ENCODE measurements at places on chromosomes 7 and 10.

GRCh38 chr7:142808461-142808801 lies 37.7 kb downstream of the PRSS2 start:
- DNase-seq = no peak

DNA sequence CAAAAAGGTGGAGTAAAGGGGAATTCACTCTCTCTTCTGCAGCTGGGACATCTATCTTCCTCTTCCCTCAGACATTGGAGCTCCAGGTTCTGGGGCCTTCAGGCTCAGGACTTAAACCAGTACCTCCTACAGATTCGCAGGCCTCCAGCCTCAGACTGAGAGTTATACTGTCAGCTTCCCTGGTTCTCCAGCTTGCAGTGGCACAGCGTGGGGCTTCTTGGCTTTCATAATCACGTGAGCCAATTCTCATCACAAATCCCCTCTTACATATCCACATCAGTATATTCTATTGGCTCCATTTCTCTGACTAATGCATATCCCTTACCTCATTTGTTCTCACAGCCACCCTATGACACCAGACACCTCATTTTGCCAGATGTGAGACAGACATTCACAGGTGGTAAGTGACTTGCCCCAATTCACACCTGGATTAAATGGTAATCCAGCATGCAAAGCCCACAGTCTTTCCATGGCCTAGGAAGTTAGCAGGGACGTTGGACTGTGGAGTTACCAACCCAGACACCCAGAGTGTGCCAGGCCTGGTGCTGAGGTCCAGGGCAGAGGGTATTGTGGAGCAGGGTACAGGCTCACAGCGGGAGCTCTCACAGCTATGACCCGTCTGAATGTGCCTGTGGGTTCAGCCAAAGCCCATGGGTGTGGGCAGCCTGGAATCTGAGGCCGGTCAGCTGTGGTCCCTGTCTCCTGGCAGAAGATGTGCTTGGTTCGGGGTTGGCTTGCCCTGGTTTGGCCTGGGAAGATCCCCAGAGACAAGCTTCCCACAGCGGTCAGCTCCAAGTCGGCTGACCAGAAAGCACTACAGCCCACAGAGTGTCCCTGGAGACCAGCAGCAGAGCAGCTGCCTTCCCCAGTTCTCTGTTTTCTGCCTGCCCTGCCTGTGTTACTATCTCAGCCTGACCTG lies 18.4 kb upstream of the ZCCHC24 start:
- no peak for DNase-seq

DNA sequence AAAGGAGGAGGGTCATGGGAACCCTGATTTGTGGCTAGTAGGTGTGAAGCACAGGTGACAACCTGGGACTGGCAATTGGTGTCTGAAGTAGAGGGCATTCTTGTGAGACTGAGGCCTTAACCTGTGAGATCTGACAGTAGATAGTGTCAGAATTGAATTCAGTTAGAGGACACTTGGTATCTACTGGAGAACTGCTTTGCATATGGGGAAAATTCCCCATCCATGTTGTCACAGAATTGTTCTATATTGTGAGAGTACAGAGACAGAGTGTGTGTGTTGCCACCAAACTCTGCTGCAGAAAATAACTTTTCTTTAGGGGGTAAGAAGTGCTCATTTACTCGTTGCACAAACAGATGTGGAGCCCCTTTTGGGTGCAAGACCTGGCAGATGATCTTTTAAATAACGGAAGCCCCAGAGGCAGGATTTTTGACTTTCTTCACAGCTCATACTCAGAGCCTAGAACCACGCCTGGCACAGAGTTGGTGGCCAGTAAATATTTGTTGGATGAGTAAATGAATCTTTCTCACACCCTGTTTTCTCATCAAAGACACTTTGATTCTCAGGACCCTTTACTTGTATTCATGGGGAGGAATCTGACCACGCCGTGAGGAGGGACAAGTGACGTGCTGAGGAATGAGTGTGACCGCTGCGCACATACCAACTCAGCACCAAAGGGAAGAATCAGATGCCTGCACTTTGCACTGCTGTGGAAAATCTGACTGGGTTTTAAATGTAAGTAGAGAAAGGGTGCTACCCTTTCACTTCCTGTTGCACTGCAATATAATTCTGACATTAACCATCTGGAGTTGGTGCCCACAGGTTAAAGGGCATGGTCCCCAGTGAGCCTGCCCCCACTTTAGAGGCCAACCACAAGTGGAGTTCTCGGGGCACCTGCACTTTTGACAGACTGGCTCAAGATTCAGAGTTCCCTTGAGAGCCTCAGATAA lies 39.2 kb upstream of the SDHAF3 start:
- DNase-seq = no peak

GRCh38 chr7:26480156-26480555 lies 188.5 kb downstream of the SNX10 start:
- DNase-seq = no peak

GRCh38 chr10:99671386-99671785 lies 12.1 kb downstream of the ENTPD7 start:
- DNase-seq = no peak

DNA sequence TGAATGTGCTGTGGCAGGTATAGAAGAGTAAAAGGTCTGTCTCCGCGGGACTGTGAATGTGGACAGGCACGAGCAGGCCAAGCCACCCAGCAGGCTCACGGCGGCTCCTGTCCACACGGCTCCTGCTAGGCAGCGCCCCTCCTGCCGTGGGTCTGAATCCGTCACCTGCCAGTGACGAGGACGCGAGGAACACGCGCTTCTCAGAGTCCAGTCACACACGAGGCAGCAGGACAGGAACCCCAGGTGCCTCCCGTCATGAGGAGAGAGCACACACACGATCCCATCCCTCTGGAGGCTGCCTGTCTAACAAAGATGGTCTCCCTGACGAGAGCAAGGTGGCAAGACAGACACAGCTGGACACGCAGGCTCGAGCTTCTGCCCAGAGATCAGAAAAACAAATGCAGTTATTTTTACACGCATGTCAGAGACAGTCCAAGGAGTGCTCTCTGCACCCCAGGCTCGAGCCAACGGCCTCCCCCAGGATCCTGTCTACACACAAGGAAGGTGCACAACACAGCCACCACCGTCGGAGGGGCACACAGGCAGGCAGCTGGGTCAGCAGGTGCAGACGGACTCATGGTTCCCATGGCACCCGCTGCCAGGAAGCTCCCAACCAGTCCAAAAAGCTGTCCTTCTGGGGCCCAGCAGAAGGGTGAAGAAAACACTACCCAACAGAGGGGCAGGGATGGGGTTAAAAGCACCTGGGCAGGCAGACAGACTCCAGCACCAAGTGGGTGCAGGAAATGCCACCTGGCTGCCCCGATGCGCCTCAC lies 103.2 kb downstream of the MAD1L1 start:
- DNase-seq = no peak

DNA sequence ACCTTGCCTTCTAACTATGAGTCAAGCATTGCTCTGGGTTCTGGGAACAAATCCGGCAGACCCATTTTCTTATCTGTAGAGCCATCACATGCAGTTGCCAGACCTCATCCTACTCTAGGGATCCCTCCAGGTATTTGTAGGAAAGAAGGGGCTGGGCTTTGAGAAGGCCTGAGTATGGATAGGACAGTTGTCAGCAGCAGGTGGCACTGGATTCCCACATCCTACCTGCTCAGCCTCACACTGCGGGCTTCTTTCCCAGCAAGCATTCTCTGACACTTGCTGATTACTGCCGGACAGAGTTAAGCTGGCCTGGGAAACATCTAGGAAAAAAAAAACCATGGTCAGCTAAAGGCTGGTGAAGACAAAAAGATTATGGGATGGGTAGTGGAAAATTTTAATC lies 224.1 kb downstream of the CCSER2 start:
- DNase-seq = no peak

GRCh38 chr7:67019562-67020390 lies 23.1 kb downstream of the TYW1 start:
- DNase-seq = peak; percentile 43

DNA sequence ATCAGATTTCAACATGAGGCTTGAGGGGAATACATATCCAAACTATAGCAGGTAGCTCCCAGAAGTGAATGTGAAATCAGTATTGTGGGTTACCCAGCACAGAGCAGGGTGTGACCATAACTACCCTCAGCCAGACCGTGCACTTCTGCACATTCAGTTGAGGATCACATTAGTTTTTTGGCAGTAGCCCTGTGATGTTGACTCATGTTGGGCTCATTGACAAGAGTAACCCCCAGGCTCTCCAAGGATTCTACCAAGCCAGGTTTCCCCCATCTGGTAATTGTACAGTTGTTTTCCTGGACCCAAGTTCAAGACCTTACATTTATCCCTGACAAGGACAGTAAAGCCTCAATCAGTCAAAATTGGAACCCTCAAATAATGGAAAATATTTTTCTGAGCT lies 11.7 kb upstream of the CPA4 start:
- DNase-seq = no peak

GRCh38 chr7:1123715-1124114 lies 35.8 kb downstream of the GPER1 start:
- no peak for DNase-seq

GRCh38 chr10:98963608-98964007 lies 272.0 kb downstream of the HPSE2 start:
- no peak for DNase-seq

GRCh38 chr10:69146759-69147158 lies 22.8 kb downstream of the VPS26A start:
- no peak for DNase-seq

DNA sequence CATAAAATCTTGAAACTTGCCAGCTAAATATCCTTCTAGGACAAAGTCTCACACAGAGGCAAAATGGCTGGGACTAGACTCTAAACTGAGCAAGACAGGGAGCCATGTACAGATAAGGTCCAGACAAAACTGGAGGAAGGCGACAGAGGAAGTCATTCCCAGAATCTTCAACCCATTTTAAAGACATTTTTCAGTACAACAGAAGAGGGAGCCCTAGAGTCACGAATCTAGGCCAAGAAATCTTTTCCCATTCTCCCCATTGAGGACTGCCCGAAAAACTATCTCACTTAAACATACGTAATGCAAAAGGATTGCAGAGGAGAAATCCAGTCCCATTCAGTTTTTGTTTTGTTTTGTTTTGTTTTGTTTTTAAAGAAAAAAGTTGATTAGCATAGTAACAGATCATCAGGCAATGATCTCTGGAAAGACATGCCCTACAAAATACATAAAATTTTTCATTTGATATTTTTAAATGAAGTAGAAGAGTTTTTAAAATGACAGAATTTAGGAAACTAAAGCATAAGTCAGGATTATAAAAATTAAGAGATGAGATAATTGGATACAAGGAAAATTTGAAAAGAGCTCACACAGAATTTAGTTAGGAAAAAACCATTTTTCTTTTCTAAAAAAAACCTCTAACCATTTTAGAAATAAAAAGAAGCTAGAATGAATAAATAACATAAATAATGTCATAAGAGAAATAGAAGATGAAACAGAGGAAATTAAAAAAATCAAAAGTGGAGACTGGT lies 16.9 kb upstream of the PRF1 start:
- peak; percentile 49 for DNase-seq

- DNase-seq = no peak
These were observed 61.9 kb downstream of the SGMS1 start for GRCh38 chr10:50561816-50562215.

DNA sequence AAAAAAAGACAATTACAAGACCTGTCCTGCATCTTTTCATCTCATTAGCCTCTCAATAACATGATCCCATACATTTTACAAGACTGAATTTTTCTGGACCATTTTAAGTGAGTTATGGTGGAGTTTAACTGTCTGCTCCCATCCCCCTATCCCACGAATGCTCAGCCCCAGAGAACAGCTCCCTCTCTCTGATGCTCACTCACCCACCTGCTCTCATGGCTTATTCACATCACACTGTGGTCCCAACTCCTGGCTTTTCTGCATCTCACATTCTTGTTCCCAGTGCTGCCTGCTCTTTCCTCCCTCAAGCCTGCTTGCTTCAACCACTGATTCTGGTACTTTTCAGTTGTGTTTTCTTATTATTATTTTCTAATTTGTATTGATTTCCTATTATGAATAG lies 20.4 kb upstream of the CCSER2 start:
- DNase-seq = no peak

- no peak for DNase-seq
These were observed 14.9 kb upstream of the FAM3C start for GRCh38 chr7:121410829-121411596.

DNA sequence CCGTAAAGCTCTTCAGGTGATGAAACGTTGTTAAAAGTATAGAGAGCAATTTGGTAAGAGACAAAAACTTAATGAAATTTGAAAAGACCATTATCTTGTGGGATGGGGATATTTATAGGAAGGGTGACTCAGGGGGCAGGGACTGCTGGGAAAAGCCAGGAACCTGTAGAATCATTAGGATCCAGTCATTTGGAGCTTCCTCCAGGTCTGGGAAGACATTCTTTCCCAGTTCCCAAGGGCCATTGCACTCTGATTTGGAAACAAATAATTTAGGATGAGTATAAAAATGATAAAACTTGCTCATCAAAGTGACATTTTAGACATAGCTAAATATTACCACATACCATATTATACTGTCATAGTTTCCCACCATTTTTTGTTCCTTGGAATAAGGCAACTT lies 143.9 kb downstream of the PFKFB3 start:
- no peak for DNase-seq

DNA sequence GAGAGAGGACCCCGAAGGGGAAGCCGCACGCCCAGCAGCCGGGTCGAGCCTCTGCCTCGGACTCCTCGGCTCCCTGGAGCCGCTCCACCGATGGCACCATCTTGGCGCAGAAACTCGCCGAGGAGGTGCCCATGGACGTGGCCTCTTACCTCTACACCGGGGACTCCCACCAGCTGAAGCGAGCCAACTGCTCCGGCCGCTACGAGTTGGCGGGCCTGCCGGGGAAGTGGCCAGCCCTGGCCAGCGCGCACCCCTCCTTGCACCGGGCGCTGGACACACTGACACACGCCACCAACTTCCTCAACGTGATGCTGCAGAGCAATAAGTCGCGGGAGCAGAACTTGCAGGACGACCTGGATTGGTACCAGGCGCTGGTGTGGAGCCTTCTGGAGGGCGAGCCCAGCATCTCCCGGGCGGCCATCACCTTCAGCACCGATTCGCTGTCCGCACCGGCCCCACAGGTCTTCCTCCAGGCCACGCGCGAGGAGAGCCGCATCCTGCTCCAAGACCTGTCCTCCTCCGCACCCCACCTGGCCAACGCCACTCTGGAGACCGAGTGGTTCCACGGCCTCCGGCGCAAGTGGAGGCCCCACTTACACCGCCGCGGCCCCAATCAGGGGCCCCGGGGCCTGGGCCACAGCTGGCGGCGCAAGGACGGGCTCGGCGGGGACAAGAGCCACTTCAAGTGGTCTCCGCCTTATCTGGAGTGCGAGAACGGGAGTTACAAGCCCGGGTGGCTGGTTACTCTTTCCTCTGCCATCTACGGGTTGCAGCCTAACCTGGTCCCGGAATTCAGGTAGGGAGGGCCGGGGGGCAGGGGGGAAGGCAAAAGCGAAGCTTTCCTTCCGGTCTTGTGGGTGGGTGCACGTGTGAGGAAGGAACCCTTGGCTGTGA lies 973 bp downstream of the GPR158 start:
- no peak for DNase-seq

DNA sequence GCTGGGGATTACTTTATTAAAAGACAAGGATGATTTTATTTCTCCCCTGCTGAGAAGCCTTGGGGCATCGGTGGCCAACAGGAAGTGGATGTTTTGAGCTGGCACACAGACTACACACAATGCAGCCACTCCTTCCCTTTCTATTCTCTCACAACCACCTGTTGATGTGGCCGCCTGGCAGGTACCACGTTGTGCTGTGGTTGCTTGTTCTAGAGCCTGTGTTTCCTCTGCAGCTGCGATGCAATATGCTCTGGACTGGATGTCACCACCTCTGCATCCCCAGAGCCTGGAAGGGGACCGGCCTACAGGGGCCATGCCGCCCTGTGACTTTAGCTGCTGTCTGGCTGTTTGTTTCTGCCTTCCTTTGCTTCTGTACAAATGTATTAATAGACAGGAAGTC lies 195.7 kb upstream of the CELF2 start:
- DNase-seq = no peak

- DNase-seq = no peak
These were observed 31.5 kb downstream of the EGFR start for GRCh38 chr7:55050281-55050680.

Measured in RCC 7860 (cell line).